Right cardiac atrium (tissue), 5 donors: ENCODE measurements at places on chromosomes 4 and X. TPM values are rescaled to one million over a fixed set of nuclear protein-coding genes. Genes with fewer than 3 reads are reported as not detected.

The GLRA3 gene
- not detected for total RNA-seq

The CSAG1 gene
- not detected for total RNA-seq

The ARMCX1 gene
- total RNA-seq = 37.2 TPM

The NOCT gene
- 10.6 TPM for total RNA-seq

The TMPRSS11A gene
- not detected for total RNA-seq

The ASB5 gene
- 3.2 TPM for total RNA-seq

DNA sequence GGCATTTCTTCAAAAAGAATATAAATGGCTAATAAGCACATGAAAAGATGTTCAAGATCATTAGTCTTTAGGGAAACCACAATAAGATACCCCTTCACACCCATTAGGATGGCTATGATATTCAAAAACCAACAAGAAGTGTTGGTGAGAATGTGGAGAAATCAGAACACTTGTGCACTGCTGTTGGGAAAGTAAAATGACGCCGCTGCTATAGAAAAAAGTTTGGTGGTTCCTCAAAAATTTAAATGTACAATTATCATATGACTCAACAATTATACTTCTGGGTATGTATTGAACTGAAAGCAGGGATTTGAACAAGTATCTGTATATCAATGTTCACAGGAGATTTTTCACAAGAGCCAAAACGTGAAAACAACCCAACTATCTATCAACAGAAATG lies 29.4 kb upstream of the NEUROG2 start:
- DNase-seq = no peak

GRCh38 chr4:64272432-64272831 lies 136.8 kb downstream of the TECRL start:
- DNase-seq = peak; percentile 15

DNA sequence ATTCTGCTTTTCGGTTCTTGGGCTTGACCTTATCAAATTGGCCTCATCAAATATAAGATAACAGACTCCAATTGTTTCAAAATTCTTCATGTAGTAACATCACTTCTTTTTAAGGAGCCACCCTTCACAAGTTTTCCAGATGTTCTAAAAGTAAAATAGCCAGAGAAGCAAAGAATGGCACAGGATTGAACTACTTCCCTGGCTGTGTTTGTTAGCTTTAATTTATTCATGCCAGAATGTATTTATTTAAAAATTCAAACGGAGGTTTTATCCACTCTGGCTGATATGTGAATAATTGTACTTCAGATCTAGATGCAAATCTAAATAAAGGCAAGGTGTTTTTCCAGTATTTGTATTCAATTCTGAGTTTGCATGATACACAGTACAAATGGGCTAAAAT lies 581.3 kb upstream of the TENM3 start:
- no peak for DNase-seq

DNA sequence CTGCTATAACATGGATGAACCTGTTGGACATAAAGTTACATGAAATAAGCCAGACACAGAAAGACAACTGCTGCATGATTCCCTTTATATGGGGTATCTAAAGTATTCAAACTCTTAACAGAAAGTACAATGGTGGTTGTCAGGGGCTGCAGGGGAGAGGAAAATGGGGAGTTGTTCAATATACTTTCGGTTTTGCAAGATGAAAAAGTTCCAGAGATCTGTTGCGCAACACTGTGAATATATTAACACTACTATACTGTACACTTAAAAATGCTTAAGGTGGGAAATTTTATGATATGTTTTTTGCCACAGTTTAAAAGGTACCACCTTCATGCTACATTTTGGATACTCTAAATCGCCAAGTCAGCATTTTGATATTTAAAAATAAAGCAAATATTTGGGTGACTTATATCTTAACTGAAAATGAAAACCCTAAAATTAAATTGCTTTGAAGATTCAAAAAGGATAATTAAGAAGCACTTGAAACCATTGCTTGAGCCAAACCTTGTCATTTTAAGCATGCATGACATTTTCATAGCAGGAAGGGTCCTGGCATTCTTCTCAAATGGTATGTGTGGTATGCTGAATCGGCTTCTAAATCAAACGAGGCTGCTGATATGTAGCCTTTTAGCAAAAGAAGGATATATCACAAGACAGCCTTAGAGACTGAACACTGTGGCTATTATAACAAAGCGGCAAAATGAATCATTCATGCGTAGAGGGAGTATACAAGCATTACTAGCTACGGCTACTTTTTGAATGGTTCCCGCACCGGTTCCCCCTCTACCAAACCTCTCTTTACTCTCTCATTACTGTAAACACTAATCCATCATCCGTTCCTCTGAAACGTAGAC lies 607.1 kb upstream of the DIPK2B start:
- DNase-seq = no peak

DNA sequence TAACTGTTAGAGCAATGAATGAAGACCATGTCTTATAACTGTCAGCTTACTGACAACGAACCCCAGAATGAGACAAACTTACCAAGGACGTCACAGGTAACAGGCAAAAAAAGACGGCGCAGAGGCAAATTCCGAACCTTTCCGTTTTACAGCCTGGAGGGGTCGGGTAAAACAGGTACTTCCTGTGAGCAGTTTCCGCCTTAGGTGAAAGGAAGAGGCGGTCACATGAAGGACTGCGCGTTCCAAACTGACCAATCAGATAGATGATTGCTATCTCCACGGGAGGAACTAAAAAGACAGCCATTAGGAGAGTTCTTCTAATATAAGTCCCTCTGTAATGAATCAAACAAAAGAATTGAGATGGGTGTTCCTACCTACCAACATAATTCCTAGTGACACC lies at the start of gene COX7B2:
Gene COX7B2 (minus strand): TSS at position 168 of the 400 bp plus-strand sequence. CDS start 174,053 bp downstream, outside the sequence.
- no peak for DNase-seq

DNA sequence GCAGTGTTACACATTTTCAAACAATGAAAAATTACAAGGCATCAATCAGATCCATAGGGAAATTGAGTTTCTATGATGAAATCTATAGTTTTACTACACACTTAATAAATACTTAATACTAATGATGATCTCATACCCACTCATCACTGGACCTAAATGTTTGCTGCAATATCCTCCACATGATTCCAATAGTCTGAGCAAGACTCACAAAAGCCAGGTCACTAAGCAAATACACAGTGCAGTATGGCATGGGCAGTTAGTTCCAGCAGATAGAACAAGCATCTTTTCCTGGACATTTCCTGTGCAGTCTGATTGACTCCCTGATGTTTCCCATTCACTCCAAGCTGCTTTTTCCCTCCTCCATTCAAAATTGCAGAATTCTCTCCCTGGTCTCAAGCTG lies 109.0 kb upstream of the ATOH1 start:
- no peak for DNase-seq

DNA sequence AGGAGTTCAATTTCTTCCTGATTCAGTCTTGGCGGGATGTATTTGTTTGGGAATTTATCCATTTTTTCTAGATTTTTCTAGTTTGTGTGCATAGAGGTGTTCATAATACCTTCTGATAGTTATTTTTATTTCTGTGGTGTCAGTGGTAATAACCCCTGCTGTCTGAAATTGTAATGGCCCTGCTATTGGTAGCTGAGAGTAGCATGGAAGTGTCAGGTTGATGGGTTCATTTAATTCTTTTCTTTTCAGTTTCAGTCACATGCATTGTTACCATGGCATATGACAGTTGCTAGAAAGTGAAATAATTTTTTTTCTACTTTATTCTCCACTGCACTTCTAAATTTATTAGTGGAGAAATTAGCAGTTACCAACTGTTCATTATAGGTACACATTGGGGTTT lies 20.7 kb downstream of the AR start:
- DNase-seq = no peak

DNA sequence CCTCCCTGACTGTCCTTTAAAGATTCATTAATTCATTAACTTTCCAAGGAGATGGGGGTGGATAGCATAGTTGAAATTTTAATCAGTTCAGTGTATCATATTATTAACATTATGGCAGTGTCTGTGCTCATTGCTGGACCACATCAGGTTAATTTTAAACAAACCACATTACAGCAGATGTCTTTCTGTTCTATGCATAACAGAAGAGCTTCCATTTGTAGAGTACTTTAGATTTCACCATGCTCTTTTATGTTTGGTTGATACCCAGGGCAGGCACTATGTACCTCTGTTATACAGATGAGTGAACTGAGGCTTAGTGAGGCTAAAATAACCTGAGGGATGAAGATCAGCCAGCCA lies 41.1 kb downstream of the AFF2 start:
- no peak for DNase-seq

- DNase-seq = no peak
Measured at GRCh38 chrX:52217494-52218160, 32.9 kb downstream of the MAGED4 start.

DNA sequence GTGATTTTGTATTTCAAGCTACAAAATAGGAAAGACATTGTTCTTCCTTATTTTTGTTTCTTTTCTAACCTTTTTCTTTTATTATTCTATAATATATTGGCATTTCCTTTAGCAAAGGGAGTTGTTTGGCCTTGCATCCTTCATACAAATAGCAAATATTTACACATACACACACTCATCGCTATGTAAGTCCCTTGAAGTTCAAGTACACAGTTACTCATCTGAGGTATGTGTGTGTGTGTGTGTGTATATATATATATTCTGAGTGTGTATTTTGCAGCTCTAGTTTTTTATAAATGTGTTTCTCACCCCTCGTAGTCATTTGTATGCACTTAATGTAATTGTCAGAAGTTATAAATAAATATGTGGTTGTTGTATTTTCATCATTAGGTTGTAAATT lies 724.8 kb upstream of the MAGEB2 start:
- no peak for DNase-seq

- DNase-seq = no peak
Measured at GRCh38 chr4:15233264-15233597, 194.6 kb upstream of the C1QTNF7 start.

DNA sequence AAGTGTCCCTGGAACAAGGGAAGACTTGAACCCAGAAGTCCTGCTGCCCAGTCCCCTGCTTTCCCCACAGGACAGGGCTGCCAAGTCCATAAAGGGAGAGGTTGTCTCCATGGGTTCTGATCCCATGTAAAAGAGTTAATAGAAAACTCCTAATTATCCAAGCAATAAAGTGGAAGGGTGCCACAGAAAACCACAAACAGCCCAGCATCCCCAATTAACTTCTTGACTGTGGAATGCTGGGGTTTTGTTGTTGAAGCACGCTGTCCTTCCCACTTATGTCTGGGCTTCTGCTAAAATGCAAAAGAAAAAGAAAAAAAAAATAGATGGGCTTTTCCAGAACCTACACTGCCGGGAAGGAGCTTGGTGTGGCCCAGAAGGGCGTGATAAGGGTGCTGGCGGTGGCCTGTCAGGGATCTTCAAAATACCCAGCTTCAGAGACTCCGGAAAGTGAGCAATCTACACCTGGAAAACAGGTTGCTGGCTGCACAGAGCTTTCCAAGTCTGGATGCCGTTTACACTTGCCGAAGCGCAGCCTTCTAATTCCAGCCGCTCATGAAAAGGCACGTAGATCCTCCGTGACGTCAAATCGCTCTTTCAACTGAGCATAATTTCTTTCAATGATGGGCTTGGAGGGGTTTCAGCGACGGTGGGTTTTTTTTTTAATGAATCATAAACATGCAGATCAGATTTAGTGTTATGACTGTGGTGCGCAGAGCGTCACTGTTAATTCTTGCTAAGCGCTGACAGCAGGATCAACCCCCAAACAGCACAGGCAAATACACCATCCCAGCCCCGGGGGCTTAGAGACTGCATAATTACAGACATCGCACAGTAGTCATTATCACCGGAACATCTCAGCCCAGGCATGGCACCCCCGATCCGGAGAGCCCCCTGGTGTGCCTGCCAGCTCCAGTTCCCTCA lies 197.6 kb downstream of the BCOR start:
- DNase-seq = no peak

DNA sequence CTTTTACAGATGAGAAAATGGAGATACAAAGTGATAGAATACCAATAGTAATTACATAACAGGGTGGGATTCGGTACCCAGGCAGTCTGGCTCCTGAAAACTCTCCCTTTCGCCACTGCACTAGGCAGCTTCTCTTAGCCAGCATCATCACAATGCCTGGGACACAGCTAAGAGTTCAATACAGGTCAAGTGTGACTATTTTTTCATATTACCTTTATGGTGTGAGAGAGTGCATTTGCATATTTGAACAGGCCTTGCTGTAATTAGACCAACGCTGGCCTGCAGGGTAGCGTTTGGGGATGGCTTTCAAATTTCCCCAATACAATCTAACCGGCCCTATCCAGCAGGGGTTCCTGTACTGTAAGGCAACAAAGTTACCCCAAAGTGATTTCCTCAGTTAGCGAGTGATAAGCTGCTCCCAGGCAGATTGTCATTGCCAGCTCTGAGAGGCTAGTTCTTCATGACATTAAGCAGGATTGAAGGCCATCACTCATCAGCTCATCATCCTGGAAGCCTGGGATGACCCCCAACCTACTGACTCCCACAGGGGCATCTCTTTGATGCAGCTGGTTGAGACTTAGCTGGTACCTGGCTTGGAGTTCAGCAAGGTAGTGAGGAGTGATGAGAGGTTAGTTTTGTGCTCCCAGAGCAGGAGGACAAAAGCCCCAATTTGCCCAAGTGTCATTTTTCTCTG lies 836.8 kb upstream of the LCORL start:
- no peak for DNase-seq

DNA sequence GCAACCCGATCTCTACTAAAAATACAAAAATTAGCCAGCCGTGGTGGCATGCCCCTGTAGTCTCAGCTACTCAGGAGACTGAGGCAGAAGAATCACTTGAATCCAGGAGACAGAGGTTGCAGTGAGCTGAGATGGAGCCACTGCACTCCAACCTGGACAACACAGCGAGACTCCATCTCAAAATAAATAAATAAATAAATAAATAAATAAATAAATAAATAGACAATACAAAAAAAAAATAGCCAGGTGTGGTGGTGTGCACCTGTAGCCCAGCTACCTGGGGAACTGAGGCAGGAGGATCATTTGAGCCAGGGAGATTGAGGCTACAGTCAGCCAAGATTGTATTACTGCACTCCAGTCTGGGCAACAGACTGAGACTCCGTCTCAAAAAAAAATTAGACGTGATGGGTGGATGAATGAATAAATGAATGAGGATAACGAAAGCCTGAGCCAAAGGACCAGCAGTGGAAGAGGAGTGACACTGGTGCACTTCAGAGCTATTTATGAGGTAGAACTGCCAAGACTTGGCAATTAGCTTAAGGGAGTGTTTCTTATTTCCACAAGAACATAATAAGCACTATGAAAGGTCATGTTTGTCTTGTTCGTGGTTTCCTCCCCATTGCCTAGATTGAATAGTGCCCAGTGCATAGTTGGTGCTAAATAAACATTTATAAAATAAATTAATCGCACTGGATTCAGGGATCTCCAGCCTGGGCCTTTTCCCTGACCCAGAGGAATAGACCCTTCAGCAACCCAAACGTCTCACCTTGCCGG lies 232.2 kb downstream of the IDS start:
- DNase-seq = no peak

DNA sequence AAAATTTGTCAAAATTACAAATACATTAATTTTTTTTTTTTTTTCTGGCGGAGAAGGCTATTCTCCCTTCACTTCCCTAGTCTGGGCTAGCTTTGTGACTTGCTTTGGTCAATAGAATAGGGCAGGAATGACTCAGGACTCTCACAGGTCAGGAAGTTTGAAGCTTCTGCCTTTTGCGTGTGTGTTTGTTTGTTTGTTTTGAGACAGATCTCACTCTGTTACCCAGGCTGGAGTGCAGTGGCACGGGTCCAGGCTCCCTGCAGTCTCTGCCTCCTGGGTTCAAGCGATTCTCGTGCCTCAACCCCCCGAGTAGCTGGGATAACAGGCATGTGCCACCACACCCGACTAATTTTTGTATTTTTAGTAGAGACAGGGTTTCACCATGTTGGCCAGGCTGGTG lies 55.9 kb upstream of the USP9X start:
- DNase-seq = no peak

- no peak for DNase-seq
Measured at GRCh38 chrX:13248867-13249486, 70.9 kb downstream of the ATXN3L start.

- no peak for DNase-seq
Measured at GRCh38 chrX:7606039-7606652, 236.8 kb upstream of the VCX start.
